ENCODE measurements at places on chromosomes 5 and 9.

- DNase-seq, result no peak
Observed at GRCh38 chr5:174300118-174300940, 254.8 kb downstream of the NSG2 start.

- DNase-seq, result no peak
Observed at GRCh38 chr5:15992918-15993317, 186.7 kb downstream of the MARCHF11 start.

DNA sequence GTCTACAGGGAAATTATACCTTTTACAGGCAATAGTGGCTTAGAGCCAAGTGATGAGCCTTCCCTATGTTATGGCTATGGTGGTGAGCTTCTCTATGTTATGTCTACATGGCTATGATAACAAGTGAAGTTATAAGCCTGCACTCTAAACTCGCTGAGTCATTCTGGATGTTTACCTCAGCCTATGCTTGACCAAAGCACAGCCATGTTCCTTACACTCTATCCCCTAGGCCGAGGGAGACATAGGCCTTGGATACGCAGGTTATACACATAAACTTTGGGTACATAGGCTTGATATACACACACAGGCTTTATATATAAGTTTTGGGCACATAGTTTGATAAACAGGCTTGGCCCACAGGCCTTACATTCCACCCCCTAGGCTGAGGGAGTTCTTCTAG lies 13.8 kb downstream of the DMAC1 start:
- no peak for DNase-seq

DNA sequence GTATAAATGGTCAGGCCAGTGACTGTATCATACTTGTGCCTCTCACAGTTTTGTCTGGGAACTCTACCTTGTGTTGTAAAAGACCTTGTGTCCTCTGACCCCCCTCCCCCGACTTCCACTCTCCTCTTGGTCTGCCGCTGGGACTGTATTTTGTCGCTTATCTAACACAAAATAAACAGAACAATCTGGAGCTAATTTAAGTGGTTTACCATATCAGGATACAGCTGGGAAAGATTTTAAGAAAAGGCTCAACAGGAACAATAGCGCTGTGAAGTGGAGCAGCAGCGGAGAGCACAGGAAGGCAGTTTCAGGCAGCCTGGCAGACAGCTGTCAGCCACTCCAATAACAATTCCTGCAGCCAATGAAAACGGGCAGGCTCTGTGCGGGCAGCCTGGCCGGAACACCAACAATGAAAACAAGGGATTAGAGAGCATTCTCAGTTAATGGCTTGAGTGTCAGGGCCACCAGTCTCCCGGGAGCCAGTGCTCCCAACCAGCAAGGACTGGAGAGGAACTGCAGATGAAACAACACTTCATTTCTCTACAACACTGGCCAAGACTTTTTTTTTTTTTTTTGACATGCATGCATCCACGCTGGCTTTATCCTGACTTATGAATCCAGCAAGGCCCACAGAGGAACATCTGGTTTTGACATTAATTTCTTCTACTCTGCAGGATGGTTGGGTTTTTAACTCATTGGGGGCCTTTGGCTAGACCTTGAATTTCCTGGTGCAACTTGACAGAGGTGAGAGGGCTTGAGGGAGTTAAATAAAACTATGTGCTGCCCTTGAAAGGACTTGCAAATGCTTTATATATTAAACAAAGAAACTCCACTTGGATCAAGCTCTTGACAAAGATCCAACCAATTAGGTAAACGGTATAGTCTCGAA lies 76.7 kb downstream of the ARSB start:
- no peak for DNase-seq

- DNase-seq, result no peak
Observed at GRCh38 chr5:150653145-150653761, 7.8 kb upstream of the MYOZ3 start.

DNA sequence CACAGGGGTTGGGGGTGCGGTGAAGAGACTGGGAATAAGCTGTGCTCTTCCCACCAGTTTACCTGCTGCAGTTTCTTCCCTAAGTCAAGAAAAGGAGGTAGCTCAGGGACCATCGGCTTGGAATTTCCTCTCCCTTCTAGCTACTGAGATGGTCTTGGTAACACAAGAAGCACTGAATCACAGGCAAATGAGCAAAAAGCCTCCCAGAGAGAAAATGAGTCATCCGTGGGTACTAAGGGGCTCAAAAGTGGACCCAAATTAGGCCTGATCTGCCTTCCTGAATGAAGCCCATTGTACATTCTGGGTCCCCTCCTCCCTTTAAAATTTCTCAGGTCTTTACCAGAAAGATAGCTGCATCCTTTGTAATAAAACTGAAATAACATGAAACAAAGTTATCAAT lies 49.9 kb downstream of the PTPN3 start:
- no peak for DNase-seq

DNA sequence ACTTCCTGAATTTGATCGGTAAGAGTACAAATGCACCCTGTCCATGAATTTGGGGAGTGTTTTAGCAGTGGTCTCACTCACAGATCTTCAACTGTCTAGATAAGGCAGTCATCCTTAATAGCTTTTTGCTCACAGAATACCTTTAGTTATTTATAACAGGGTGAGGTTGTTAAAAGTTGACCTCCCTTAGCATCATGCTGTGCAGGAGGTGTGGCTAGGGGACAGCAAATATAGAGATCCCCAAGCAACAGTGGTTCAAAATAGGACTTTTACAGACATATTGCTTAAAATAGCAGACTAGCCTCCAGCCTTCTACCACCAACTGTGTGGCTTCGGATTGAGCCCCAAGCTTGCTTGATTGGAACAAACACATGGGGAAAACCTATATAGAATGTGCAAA lies 724.4 kb downstream of the TLE1 start:
- DNase-seq, result no peak

GRCh38 chr5:150372639-150373038 lies 15.1 kb downstream of the TCOF1 start:
- DNase-seq, result no peak

DNA sequence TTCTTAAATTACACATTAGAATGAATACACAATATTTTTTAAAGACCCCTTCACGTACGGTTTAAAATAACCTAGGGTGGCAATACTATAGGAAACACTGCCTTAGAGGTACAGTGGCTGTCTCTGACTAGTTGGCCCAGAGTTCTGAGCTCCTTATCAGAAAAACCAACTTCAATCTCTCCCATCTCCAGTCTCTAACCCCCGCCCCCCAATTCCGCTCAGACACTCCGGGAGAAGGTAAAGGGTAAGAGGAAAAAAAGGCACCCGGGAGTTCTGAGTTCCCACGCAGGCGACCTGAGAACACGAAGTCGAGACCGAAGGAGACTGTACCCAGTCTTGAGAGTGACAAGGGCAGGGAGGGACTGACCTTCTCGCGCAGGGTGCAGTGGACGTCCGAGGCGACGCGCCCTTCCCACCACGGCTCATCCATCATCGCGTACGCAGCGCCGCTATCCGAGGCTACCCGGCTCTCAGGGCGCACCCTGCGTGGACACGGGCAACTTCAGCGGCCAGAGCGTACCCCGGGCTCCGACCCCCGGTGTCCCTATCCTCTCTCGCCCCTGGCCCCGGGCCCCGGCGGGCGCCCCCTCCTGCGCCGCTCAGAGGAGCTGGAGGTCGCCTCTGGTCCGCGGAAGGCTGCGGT lies 752 bp downstream of the CCNJL start:
- DNase-seq, result no peak

- no peak for DNase-seq
Observed at GRCh38 chr9:117305454-117305853, 109.4 kb downstream of the ASTN2 start.

DNA sequence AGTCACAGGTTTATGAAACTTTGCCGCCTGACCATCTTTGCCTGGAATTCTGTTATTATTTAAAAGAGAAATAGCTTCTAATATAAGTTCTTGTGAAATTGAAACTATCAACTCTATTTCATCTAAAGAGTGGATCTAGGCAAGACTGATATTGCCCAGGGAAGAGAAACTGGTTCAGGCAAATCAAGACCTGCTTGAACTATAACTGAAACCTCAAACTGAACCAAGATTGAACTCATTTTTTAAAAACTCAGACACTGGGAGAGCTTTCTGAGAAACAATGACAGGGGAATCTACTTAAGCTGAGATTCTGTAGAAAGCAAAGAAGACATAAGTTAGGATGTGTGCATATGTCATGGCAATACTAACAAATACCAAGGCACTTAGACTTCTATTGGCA lies 815.8 kb downstream of the BRINP1 start:
- no peak for DNase-seq

GRCh38 chr5:27158775-27159174 lies 120.4 kb upstream of the CDH9 start:
- no peak for DNase-seq

GRCh38 chr5:94501365-94501764 lies 117.0 kb downstream of the KIAA0825 start:
- no peak for DNase-seq

GRCh38 chr9:130450344-130451003 lies 5.7 kb downstream of the ASS1 start:
- DNase-seq, result peak; percentile 90

DNA sequence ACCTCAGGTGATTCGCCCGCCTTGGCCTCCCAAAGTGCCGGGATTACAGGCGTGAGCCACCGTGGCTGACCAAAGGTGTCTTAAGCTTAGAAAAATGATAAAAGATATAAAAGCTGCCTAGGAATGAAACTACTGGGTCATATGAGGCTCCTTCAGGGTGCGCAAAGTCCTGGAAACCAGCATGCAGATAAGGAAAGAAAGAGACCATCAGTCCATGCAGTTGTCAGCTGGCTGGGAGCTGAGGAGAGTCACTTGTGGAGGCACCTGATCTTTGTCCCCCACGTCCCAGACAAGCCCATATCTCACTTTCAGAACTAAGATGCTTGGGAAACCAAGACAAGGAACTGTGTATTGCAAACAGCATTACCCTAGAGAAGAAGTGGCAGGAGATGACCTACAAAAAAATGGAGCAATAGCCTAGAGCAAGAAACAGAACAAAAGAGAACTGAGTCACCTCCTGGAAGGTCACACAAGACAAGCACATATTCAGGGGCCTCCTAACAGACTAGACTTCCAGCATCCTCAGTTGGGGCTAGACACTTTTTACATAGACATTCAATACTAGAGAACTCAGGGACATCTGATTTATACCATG lies 2.8 kb upstream of the CCDC125 start:
- no peak for DNase-seq

DNA sequence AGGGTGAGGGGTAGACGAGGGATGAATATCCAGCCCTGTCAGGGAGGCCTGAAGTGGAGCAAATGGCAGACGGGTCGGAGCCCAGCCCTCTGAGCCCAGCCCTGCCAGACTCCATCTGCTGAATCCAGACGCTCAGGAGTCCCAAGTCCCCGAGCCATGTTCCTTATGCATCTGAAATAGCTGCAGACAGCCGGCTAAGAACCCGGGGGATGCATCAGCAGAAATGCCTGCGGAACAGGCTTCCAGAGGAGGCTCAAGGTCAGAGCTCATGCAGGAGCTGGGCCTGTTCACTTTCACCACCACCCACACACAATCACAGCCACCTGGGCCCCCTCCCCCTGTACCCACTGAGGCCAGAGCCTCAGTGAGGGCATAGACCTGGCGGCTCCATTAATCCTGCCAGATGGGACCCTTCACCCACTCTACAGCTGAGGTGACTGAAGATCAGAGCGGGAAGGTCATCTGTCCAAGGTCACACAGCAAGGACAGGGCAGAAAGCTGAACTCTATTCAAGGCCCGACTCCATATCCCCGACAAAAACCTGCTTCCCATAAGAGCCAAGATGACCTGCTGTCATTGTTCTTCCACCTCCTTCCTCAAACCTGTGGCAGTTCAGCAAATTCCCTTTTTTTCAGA lies 24.4 kb upstream of the AKNA start:
- DNase-seq, result no peak

DNA sequence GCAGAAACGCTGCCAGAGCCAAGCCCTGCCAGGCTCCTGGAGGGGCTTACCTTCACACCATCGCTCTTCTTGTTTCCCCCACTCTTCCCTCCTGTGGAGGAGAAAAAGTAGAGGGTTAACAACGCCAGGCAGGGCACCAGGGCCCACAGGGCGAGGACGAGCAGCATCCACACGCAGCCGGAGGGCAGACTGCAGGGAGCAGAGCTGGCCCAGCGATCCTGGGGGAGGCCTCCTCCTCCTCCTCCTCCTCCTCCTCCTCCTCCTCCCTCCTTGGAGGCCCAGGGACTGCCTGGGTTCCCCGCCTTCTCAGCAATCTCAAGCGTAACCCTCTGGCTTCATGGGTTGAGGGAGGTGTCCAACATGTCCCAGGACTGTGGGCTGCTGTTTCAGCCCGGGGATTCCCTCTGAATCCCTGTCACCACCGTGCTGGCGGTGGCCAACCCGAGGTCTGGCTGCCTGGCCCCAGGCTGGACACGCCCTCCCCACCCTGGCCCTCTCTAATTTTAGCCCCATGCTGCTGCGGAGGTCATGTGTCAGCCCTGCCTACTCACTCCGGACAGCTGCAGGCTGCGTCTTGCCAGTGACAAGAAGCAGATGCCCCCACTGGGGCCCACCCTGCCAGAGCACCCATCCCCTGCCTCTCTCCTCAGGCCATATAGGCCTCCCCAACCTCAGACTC lies 44.3 kb downstream of the CAMK2A start:
- no peak for DNase-seq
